H9 (cell line): ENCODE measurements at places on chromosomes 13 and 19. TPM values are rescaled to one million over a fixed set of nuclear protein-coding genes. Genes with fewer than 3 reads are reported as not detected.
A peak's percentile ranks its signal among the peaks of the same experiment; 100 is the strongest.

DNA sequence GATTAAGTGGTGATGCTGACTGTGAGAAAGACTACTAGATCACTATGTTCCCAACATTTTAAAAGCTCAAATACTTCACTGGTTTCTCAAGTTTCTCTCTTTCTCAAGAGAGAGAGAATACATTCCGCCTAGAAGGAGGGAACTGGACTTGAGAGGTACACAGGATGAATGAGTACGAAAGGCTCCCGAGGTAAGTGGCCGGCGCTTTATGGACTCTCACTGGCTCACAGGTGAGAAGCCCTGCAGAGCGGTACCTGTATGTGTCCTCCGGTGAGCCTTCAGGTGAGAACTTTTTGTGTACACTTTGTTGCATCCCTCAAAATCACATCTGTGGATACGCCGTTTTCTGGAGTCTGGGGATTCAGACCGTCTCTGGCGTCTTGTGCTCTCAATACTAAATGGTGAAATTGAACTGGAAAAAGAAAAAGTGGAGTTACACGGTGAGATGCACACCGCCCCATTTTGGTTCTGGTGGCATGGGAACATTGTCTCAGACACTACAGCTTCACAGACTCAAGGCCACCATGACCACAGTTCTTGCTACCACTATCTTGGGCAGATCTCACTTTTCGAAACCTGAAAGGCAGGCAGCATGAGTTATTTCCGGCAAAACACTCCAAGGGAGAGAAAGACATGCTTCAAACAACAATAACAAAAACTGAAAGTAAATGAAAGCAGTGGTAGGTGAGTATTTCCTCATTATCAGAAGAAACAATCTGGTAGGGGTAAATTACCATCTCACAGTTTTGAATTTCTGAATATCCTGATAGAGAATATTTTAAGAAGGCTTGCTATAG, 418.9 kb downstream of the KLF12 start:
- H3K27me3 ChIP-seq: no peaks in the 10 kb centered on the region
- H3K4me3 ChIP-seq: no peak overlapping the region
- peaks cover 8% of the 10 kb centered on the region; the same call in 1 of the 2 replicates for H3K36me3 ChIP-seq
- no peak for DNase-seq

DNA sequence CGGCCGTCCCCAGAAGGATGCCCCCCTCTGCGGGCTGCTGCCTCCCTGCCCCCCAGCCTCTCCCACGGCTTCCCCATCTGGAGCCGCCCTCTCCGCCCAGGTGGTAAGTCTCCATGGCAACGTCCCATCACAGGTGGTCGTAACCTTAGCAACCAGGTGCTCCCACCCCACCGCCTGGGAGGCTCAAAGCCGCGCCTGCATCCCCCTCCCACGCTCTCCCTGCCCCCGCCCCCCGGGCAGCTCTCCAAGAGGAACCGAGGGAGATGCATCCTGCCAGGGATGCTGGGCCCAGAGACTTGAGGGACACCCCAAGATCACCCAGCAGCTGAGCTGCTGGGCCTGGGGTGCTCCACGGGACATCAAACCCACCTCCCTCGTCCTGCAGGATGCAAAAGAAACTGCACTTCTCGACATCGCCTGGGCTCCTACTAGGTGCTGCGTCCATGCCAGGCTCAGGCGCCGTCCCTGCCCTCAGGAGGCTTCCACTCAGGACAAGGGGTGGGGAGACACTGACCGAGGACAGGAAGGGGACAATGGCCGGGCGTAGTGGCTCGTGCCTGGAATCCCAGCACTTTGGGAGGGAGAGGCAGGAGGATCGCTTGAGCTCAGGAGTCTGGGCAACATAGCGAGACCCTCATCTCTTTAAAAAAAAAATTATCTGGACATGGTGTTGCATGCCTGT, 5.0 kb upstream of the LINGO3 start:
- no peaks in the 10 kb centered on the region for H3K4me1 ChIP-seq
- H3K36me3 ChIP-seq: no peaks in the 10 kb centered on the region
- H3K4me3 ChIP-seq: no peak overlapping the region
- H3K27ac ChIP-seq: no peak overlapping the region
- DNase-seq: peak; percentile 64

DNA sequence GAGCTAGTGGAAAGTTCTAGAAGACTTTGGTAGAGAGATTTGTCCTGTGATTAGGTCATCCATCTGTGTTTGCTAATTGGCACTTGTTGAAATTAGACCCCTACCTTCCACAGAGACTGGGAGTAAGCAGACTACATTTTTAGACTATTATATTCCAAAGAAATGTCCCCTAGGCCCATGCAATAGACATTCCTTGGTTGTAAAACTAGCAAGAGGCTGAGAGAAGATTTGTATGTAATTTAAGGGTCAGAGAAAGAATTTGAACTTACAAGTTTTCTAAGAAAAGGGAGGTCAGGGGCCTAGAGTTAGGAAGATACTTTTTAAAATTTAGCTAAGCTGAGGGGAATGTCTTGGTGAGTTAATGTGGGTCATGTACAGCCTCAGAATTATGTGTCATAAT, 470.7 kb upstream of the SLITRK1 start:
- no peak overlapping the region for H3K27ac ChIP-seq
- no peaks in the 10 kb centered on the region for H3K27me3 ChIP-seq
- H3K36me3 ChIP-seq: no peaks in the 10 kb centered on the region
- DNase-seq: no peak
- no peaks in the 10 kb centered on the region for H3K4me1 ChIP-seq
- H3K4me3 ChIP-seq: no peak overlapping the region

GRCh38 chr13:32595306-32595705, 9.1 kb downstream of the PDS5B start:
- H3K36me3 ChIP-seq: peaks cover 8% of the 10 kb centered on the region; the same call in 1 of the 2 replicates
- H3K4me1 ChIP-seq: no peaks in the 10 kb centered on the region
- DNase-seq: no peak
- no peak overlapping the region for H3K27ac ChIP-seq
- no peak overlapping the region for H3K4me3 ChIP-seq

DNA sequence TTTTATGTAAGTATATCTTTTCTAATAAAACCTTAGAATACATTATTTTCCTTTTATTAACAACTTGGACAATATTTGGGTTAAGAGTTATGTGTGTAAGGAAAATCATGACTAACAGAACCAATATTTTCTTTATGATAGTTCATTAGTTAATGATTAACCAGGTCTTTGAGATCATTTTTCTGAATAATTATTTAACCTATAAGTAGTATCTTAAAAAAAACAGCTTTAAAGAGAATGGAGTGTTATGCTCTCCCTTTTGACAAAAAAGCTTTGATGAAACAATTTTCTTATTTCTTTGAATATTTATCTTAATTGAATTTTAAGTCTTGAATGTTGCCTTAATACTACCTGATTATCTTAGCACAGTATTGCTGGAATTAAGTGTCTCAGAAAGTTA, 3.8 kb downstream of the SLAIN1 start:
- no peak for DNase-seq
- H3K27me3 ChIP-seq: no peaks in the 10 kb centered on the region
- H3K4me3 ChIP-seq: no peak overlapping the region
- no peak overlapping the region for H3K27ac ChIP-seq
- H3K36me3 ChIP-seq: peaks cover 9% of the 10 kb centered on the region
- H3K4me1 ChIP-seq: no peaks in the 10 kb centered on the region

- H3K4me3 ChIP-seq: no peak overlapping the region
- H3K4me1 ChIP-seq: no peaks in the 10 kb centered on the region; the same call in 1 of the 2 replicates
- no peak for DNase-seq
- no peak overlapping the region for H3K27ac ChIP-seq
- H3K27me3 ChIP-seq: no peaks in the 10 kb centered on the region
- no peaks in the 10 kb centered on the region; the same call in 2 of the 3 replicates for H3K36me3 ChIP-seq
These were observed 114.2 kb downstream of the TRPC4 start for GRCh38 chr13:37755349-37755748.

DNA sequence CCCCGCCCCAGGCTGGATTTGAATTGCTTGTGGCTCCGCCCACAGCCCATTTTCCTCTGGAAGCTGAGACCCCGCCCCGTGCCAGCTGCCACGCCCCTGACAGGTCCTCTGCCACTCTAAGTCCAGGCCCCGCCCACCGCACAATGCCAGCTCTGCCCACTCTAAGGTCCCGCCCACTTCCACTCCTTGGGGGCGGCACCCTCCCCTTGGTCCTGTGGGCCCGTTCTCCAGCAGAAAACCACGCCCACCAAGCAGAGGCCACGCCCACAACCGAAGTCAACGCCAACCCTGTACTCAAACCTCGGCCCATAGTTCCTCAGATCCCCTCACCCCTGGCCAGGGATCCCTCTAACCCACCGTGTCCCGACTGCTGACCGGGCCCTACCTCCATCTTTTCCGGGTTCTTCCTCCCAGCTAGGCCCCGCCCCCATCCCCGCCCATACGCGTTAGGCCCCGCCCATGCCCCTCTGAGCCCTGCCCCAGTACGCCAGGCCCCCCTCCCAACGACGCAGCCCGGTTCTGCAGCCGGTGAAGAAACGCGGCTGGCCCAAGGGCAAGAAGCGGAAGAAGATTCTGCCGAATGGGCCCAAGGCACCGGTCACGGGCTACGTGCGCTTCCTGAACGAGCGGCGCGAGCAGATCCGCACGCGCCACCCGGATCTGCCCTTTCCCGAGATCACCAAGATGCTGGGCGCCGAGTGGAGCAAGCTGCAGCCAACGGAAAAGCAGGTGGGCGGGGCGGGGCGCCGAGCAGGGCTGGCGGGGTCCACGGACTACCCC, 1.3 kb downstream of the HMG20B start:
- H3K27me3 ChIP-seq: no peaks in the 10 kb centered on the region
- no peaks in the 10 kb centered on the region for H3K4me1 ChIP-seq
- DNase-seq: peak; percentile 98
- H3K4me3 ChIP-seq: peak overlapping the region; percentile 87
- peaks cover 10% of the 10 kb centered on the region for H3K36me3 ChIP-seq

GRCh38 chr13:50224534-50224933, 209.3 kb downstream of the KCNRG start:
- H3K4me3 ChIP-seq: no peak overlapping the region
- H3K27me3 ChIP-seq: no peaks in the 10 kb centered on the region
- H3K27ac ChIP-seq: no peak overlapping the region
- H3K4me1 ChIP-seq: peaks cover 3% of the 10 kb centered on the region; the same call in 1 of the 2 replicates

- H3K4me1 ChIP-seq: no peaks in the 10 kb centered on the region
- no peak for DNase-seq
- no peak overlapping the region for H3K4me3 ChIP-seq
- peaks cover 11% of the 10 kb centered on the region for H3K36me3 ChIP-seq
- no peaks in the 10 kb centered on the region for H3K27me3 ChIP-seq
These were observed 10.3 kb downstream of the MBD3L2B start for GRCh38 chr19:7010722-7011593.

CACNG7 gene
- 22.1 and 22.7 TPM in 2 replicates for total RNA-seq

KLK2 gene
- total RNA-seq: not detected in 2 replicates

TMEM272 gene
- not detected in 2 replicates for total RNA-seq
